ENCODE measurements at places on chromosomes 12 and 14.

- no peak for DNase-seq
These were observed 38.1 kb upstream of the RNASE3 start for GRCh38 chr14:20853042-20853441.

DNA sequence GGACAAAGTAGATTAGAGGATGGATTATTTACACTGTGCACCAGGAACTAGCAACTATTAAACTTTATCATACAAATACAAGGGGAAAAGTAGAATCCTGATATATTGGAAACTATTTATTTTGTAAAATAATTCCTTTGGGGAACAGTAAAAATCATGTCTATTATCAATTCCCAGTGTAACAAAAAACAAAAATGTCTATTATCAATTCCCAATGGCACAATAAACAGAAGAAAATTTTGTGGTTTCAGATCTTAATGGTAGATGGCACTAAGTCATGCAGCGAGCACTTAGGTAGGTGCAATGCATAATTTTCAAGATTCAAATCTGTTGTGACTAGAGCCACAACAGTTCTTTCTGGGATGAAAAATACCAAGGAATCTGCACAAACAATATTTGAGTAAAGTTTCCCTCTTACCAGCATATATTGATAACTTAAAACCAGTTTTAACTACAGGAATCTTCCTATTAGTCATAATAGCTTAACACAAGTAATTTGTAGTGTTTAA lies 13.7 kb downstream of the CFL2 start:
- no peak for DNase-seq

DNA sequence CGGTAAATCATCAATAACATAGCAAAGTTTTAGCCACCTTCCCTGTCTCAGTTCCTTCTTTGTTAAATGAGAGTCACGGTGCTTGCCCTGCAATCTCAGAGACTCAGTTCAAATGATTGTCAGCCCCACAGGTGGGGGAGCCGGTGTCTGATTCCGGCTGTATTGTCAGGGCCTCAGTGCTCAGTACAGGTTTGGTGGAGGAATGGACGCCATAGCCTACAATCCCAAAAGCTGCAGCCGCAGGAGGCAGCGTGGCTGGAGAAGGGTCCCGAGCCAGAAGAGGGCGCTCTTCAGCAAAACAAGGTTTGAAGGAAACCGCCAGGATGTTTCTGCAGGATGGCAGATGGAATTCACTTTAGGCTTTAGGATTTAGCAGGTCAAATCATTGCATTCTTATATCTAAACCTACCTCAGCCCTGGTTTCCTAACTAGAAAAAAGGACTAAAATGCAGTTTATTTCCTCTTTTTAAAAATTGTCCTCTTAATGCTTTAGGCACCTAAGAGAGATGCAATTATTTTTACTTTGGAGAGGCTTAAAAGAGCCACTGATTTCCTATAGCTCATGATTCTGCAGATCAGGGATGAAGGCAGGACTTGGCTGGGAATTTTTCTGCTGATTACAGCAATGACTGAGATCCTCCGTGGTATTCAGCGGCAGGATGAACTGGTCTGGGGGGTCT lies 29.2 kb downstream of the FOS start:
- peak; percentile 70 for DNase-seq

- no peak for DNase-seq
These were observed 16.4 kb downstream of the DAO start for GRCh38 chr12:108896336-108896735.

GRCh38 chr12:22979854-22980469 lies 355.0 kb downstream of the ETNK1 start:
- no peak for DNase-seq

DNA sequence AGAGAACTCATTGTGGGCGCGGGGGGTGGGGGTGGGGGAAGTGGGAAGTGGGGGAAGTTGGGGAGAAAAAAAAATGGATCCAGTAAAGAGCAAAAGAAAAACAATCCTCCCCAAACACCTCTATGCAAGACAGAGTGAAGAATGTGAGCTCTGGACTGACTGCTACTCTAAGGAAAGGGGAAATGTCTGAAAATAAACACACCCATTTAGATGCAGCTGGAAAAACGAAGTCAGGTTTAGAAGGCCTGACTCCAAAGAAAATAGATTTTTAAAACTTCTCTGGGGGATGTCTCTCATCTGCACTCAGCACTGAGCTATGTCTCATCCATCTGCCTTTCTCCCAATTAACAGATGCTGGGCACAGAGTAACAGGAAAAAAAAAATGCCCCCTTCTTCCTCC lies 904.4 kb downstream of the GALC start:
- no peak for DNase-seq

GRCh38 chr12:18296201-18296908 lies 35.0 kb downstream of the PIK3C2G start:
- DNase-seq, result no peak

- DNase-seq, result no peak
These were observed 1.7 kb upstream of the ANKRD33 start for GRCh38 chr12:51886021-51886710.

Measured in activated T-cell treated with anti-CD3 and anti-CD28 coated beads, Interleukin-2, amount 50 U/mL, for 1 hour (primary cell).